ENCODE measurements at places on chromosomes 2 and 18. TPM values are rescaled to one million over a fixed set of nuclear protein-coding genes. Genes with fewer than 3 reads are reported as not detected.

The GBX2 gene
- 2.1 TPM for total RNA-seq

The CCDC74B gene
- 15.4 TPM for total RNA-seq

The KIAA2012 gene
- total RNA-seq, result 1.3 TPM

DNA sequence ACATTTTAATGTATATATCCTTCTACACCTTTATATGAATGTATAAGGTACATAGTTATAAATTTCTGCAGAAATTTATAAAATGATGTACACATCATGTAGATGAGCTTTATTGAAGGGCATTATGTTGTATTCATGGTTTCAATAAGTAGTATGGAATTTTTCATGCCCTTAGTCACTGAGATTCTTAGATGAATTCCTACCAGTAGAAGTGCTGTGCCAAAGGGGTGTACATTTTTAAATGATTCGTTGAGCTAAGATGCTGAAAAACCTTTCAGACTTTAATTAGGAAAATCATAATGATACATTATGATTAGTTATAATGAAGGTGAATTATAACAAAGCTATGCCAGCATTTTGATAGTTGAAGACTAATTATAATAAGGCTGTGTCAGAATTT lies 115.2 kb downstream of the ZNF236 start:
- no peak for DNase-seq

The RAB6C gene
- 0.50 TPM for total RNA-seq

- no peak for DNase-seq
Measured at GRCh38 chr2:218125626-218126080, at the start of gene CXCR2. CXCR2 (plus strand) TSS chr2:218126028; CDS start chr2:218134802, 8,774 bp downstream.
